Smooth muscle cell of the umbilical artery (primary cell): ENCODE measurements at places on chromosomes 16 and 17. TPM values are rescaled to one million over a fixed set of nuclear protein-coding genes. Genes with fewer than 3 reads are reported as not detected.

Gene HOXB13
- under 0.01 TPM in 1 of 2 replicates, not detected in the other for total RNA-seq

Gene HOXB4
- total RNA-seq, result 1.2 and 1.8 TPM in 2 replicates

Gene PPY
- not detected in 2 replicates for total RNA-seq

Gene KSR1
- 88.2 and 89.3 TPM in 2 replicates for total RNA-seq

Gene TBC1D3B
- 0.89 and 0.92 TPM in 2 replicates for total RNA-seq

Gene ARHGAP44
- total RNA-seq, result 1.2 and 3.3 TPM in 2 replicates

Gene PABPN1L
- total RNA-seq, result not detected in 2 replicates

Gene TBC1D28
- total RNA-seq, result not detected in 2 replicates
